ENCODE measurements at places on chromosomes 7 and 10. TPM values are rescaled to one million over a fixed set of nuclear protein-coding genes. Genes with fewer than 3 reads are reported as not detected.

PRKG1 gene
- total RNA-seq = 11.7 TPM

CYP2C9 gene
- total RNA-seq = not detected

GPR141 gene
- 1.1 TPM for total RNA-seq

NME8 gene
- not detected for total RNA-seq

SCART1 gene
- 5.5 TPM for total RNA-seq

BTBD16 gene
- not detected for total RNA-seq

ASZ1 gene
- not detected for total RNA-seq

SLC18A2 gene
- total RNA-seq = not detected

NXPH1 gene
- total RNA-seq = not detected

TBXAS1 gene
- total RNA-seq = 46.3 TPM

H2BK1 gene
- not detected for total RNA-seq

TFPI2 gene
- total RNA-seq = 0.44 TPM

SUPV3L1 gene
- 32.0 TPM for total RNA-seq

RAMP3 gene
- total RNA-seq = 31.4 TPM

TMEM184A gene
- under 0.01 TPM for total RNA-seq

HKDC1 gene
- total RNA-seq = not detected

CCL24 gene
- 9.3 TPM for total RNA-seq

AGR2 gene
- total RNA-seq = not detected

HOXA10 gene
- 17.3 TPM for total RNA-seq

PLPP4 gene
- not detected for total RNA-seq

RPA3 gene
- 22.3 TPM for total RNA-seq

Data from subcutaneous adipose tissue (tissue), 4 donors.